Left cardiac atrium (tissue), 4 donors: ENCODE measurements at places on chromosomes 6 and 20. TPM values are rescaled to one million over a fixed set of nuclear protein-coding genes. Genes with fewer than 3 reads are reported as not detected.

DNA sequence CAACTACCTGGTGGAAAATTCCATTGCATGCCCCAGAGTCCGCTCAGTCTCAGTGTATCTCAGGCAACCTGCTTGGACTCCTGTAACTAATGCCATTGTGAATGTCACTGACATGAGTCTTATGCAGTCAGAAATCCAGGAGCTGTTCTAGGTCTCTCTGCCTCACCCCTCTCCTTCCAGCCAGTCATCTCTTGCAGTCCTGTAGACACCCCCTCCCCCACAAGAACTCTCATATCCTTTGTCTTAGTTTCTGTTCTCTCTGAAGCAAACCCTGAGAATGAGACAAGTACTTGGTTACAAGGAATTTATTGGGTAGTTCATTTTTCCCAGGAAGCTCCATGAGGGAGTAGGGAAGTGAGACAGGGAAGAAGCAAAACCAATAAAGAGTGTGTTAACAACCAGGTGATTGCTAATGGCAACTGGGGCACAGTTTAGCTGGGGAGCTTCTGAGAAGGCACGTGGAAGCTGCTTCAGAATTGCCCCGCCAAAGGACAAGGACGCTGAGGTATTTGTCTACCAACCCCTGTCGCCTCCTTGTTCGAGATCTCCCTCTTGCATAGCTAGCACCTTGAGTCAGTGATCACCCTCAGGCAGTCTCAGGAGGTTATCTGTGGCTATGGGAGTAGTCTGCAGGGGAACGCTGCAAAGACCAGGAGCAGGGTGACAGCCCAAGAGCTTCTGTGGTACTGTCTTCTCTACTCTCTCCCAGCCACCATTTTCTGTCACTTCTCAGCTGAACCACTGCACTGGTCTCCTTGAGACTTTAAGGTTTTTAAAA, 911.4 kb upstream of the FLRT3 start:
- no peak for DNase-seq

DNA sequence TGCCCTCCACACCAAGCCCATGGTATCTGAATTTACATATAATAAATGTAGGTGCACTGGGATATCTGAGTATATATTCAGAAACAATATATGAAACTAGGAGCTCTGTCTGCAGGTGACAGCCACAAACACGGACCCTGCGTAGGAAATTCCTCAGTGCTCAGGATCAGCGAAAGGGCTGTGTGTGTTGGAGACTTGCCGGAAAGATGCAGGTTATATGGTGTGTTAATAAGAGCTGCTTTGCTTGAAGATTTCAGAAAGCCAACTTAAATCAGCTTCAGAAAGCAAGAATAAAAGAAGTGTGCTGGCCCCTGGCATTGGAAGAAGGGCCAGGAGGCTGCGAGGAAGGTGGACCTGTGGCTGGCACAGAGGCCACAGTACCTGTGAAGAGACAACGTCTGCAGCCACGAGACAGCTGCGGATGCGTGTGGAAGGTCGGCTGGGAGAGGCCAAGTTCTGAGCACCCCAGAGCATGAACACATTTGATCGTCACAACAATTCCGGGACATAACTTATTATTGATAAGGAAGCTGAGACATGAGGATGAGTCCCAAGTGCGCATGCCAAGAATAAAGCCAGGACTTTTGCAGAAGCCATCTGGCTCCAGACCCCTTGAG, 183.2 kb downstream of the DLL1 start:
- no peak for DNase-seq

DNA sequence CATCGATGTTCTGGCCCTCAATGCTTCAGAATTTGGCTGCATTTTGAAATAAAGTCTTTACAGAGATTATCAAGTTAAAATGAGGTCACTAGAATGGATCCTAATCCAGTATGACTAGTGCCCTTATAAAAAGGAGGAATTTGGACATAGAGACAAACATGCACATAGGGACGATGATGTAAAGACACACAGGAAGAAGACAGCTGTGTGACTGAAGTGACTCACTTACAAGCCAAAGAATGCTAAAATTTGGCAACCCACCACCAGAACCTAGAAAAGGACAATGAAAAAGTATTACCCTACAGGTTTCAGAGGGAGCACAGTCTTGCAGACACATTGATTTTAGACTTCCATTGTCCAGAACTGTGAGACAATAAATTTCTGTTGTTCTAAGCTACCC, 322.8 kb upstream of the GJE1 start:
- no peak for DNase-seq

DNA sequence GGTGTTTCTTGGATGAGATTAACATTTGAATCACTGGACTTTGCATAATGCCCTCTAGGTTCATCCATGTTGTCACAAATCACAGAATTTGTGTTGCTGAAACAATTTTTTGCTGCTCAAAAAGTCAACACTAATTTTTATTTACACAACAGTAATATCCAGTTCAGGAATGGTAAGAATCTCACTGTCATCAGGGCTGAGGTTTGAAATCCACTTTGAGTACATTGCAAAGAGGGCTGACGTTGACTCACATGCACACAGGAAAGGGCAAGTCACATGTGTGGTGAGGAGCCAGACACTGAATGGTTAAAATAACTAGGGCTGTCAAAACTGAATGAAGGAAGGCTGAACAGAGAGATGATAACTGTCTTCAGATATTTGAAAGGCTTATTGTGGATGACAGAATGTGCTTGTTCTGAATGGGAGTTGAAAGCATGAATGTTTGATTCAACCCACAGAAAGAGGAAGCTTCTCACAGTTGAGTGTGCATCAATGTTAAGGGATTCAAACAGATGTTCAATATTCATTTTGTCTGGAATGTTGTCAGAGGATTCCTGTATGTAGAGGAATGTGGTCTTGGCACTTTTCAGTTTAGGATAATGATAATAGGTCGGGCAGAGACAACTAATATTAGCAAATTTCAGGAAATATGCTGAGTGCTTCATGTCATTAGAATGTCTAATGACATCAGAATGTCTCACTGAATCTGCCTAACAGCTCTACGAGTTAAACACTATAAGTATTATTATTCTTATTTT, 3.6 kb upstream of the ADGRG6 start:
- no peak for DNase-seq

- no peak for DNase-seq
Measured at GRCh38 chr6:99341862-99342455, 7.5 kb downstream of the FAXC start.

- DNase-seq = no peak
Measured at GRCh38 chr6:106894978-106895702, 79.4 kb downstream of the CD24 start.

DNA sequence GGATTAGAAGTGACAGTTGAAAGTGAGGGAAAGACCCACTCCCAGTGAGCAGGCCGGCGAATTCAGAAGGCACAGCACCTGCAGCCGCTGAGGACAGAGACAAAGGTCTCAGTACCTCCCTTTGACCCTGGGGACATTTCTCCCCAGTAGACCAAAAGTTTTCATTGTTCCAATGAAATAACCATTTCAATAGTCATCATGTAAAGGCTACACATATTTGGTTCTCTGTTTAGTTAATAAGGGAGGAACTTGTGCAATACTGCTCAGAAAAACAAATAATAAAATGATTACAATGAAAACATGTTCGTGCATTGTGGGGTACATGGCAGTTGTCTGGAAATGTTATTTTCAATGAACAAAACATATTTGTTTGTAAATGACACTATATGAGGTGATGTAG, 52.5 kb downstream of the EDN1 start:
- DNase-seq = no peak

DNA sequence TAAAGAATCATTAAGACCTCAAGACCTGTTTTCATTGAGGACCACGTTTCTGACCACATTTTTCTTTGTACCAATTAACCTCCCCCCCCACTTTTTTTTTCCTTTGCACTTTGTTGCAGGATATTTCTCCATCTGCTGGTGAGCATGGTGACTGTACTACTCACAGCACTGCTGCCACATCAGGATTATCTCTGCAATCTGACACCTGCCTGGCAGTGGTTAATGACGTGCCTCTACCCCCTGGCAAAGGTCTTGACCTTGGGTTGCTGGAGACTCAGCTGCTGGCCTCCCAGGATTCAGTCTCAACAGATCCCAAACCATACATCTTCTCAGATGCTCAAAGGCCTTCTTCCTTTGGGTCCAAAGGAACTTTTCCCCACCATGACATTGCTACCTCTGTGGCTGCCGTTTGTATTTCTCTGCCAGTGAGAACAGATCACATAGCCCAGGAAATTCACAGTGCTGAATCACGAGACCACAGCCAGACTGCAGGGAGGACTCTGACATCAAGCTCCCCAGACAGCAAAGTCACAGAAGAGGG, 46.6 kb upstream of the EDN3 start:
- DNase-seq = no peak

GRCh38 chr20:21437816-21438215, 40.5 kb upstream of the NKX2-4 start:
- DNase-seq = no peak

DNA sequence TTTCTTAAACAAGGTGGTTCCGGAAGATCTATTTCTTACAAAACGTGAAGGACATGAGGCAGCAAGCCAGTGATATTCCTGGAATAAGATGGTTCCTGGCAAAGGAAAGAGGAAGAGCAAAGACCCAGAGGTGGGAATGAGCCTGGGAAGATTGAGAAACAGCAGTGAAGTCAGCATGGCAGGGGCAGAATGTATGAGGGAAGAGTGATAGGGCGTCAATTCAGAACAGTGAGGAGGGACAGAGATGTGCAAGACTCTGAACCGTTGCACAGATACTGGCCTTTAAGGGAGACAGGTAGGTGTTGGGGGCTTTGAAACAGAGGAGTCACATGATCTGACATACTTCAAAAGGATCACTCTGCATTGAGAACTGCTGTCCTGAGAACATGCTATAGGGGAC, 338.3 kb downstream of the CBLN4 start:
- no peak for DNase-seq

DNA sequence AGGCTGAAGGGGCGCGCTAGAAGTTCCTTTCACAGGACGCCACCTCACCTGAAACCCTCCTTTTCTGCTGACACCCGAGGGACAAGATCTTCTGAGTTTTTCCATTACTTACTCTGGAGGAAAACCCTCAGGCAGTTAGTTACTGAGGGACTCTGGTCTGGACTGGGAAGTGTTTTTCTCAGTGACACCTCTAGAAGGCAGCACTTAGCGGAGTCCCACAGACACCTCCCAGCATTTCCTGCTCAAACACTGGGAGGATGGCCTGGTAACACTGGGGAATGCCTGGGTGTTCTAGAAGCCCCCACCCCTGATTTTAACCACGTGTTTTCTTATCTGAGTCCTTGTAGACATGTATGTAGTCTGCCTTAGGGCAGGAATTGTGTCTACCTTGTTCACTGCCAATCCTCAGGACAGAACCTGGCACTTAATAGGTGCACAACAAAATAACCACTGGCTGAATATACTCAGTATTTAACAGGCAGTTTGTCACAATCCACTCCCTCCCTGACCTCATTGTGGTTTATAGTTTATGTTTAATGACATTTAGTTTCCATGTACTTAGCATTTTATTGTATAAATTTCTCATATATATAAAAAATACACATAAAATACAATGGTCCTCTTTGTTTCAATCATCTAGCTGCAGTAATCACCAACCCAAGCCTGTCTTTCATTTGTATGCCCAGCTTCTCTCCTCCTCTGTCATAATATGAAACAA, 4.8 kb downstream of the GSTA3 start:
- DNase-seq = no peak

- DNase-seq = no peak
Measured at GRCh38 chr6:76703786-76704185, 631.3 kb upstream of the IMPG1 start.

GRCh38 chr20:38134427-38135270, 30.4 kb downstream of the TGM2 start:
- DNase-seq = peak; percentile 69

GRCh38 chr6:130602151-130602770, 224.9 kb upstream of the SMLR1 start:
- no peak for DNase-seq

DNA sequence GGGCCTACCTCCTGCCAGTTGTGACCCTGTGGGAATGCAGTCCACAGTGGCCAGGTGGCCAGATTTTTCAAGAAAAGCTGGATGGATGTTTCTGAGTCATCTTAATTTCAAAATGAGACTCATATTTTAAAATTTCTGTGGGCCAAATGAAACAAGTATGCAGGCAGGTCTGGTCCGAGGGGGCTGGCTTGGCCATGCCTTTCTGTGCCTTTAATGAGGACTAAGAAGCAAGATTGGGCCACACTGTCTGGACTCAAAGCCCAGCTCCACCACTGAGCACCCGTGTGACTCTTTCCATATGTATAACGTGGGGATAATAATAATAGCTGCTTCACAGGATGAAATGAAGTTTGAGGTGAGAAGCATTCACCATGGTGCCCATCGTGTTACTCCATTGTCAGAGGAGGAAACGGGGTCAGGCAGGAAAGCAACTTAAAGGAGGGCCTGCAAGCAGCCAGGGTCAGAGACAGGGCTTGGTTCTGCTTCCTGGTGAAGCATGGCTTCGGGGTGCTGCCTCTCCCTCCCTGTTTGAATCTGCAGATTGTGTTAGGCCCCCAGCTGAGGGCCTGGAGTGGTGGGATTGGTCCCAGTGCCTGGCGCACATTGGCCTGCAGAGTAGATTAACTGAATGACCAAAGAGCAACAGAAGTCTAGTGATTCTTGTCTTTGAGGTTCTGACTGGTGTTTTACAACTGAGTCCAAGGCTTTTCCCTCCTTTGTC, 3.8 kb downstream of the SOX12 start:
- DNase-seq = no peak

- peak; percentile 23 for DNase-seq
Measured at GRCh38 chr20:40173872-40174271, 515.2 kb downstream of the MAFB start.

GRCh38 chr6:152401978-152402377, 235.2 kb downstream of the SYNE1 start:
- DNase-seq = no peak

- DNase-seq = no peak
Measured at GRCh38 chr6:105194106-105194505, 14.3 kb upstream of the POPDC3 start.

- DNase-seq = peak; percentile 45
Measured at GRCh38 chr6:45378334-45378926, 696 bp upstream of the SUPT3H start.

- DNase-seq = no peak
Measured at GRCh38 chr6:120938164-120938875, 396.0 kb downstream of the TBC1D32 start.

DNA sequence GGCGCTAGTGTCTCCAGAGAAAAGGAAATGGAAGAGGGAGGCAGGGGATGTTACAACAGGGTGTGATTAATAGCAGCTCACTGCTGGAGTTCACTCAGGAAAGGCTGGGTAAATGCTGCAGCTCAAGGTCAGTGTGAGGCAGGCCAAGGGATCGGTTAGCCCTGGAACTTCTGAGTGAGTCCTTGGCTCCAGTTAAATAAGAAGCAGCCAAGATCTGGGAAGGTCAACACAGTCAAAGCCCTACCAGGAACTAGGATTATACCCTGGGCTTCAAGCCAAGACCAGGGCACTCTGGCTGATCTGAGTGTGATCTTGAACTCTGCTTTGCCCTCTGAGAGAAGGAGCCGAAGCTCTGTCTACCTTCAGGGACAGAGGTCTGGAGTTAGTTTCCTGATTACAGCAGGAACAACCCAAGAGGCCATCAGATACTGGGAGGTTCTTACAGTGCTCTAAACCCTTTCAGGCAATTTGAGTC, 44.3 kb downstream of the TPD52L1 start:
- peak; percentile 78 for DNase-seq

- no peak for DNase-seq
Measured at GRCh38 chr6:49906526-49906925, 40.2 kb upstream of the CRISP1 start.

TSHZ2 gene
- total RNA-seq = 12.0 TPM

HLA-G gene
- 0.42 TPM for total RNA-seq

DPPA5 gene
- total RNA-seq = not detected

ADGB gene
- total RNA-seq = not detected

OVOL2 gene
- total RNA-seq = not detected

EFCAB8 gene
- 0.18 TPM for total RNA-seq

ZBTB2 gene
- total RNA-seq = 6.6 TPM

BHLHE23 gene
- not detected for total RNA-seq
